Cortex of kidney (tissue), 1 donor: ENCODE measurements at places on chromosomes 11 and 22.

DNA sequence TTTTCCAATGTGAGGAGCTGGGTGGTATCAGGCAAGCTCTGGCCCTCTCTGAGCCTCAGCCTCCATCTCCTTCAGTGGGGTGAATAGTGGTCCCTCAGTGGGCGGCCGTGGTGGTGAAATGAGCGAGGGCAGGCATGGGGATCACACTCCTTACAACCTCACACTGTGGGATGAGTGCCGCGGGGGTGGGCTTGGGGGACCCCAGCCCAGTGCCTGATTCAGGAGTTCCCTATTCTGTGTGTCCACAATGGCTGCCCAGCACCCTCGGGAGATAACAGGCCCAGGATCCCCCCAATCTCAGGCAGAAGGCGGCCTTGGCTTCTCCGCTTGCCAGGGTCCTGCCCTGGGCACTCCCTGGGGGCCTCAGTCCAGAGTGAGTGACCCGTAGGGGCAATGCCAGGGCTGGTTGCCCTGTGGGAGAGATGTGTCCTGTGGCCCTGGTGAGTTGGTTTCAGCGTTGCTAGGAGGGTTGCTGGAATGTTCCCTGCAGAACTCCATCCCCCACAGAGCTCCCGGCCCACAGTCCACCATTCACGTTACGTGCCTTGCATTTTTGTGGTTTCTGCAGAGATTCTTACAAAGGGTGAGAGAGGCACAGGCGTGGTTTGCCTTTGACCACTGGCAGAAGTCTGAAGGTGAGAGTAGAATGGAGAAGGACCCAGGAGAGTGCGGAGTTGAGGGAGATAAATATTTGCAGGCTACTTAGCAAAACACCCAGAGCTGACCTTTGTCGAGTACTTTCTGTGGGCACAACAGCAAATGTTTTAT is 2.9 kb downstream of the ALDH3B1 start:
- DNase-seq, result no peak

DNA sequence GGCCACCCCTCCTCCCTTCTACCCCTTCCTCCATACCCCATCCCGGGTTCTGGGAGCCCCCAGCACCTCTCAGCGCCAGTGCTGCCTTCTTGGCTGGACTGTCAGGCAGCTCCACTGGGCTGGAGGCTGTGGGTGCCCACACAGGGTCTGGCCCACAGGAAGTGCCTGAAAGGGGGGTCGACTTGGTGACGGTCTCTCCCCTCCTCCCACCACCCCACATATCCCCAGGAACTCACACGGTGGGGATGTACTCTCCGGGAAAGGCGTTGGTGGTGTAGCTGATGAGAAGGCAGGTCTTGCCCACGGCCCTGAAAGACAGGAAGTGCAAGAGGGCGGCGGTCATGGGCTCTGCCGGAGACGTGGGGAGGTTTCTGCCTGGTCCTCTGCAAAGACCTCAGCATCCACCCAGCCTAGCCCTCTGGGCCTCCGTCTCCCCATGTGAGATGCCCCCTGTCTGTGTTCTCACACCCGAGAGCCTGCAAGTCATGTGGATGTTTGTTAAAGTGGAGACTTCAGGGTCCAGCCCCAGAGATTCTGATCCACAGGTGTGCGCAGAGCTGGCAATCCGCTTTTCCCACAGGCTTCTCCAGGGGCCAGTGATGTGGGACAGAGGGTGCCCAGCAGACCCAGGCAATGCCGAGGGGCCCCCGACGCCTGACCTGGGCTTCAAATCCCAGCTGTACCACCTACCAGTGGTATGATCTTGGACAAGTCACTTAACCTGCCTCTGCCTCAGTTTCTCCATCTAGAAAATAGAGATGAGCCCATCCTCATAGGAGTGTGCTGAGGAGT is 2.5 kb downstream of the RAC2 start:
- DNase-seq, result no peak

DNA sequence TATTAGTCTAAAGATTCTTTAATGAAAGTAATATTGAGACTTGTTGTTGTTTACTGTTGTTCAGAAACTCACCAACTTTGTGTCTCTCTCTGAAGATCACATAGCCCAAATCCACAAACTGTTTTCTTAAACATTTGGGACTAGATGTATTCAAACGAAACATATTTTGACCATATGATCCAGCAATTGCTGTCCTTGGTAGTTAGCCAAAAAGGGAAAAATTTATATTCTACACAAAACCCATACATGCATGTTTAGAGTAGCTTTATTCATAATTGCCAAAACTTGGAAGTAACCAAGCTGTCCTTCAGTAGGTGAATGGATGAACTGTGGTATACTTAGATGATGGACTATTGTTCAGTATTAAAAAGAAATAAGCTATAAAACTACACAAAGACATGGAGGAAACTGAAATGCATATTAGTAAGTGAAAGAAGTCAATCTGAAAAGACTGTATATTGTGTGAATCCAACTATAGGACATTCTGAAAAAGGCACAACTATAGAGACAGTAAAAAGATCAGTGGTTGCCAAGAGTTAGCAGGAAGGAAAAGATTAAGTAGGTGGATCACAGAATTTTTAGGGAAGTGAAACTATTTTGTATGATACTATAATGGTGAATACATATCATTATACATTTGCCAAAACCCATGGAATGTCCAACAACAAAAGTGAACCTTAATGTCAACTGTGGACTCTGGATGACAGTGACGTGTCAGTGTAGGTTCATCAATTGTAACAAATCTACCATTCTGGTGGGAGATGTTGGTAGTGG is 442.9 kb downstream of the INSC start:
- DNase-seq, result no peak

GRCh38 chr11:67470337-67471002 is 1.4 kb upstream of the TMEM134 start:
- no peak for DNase-seq

DNA sequence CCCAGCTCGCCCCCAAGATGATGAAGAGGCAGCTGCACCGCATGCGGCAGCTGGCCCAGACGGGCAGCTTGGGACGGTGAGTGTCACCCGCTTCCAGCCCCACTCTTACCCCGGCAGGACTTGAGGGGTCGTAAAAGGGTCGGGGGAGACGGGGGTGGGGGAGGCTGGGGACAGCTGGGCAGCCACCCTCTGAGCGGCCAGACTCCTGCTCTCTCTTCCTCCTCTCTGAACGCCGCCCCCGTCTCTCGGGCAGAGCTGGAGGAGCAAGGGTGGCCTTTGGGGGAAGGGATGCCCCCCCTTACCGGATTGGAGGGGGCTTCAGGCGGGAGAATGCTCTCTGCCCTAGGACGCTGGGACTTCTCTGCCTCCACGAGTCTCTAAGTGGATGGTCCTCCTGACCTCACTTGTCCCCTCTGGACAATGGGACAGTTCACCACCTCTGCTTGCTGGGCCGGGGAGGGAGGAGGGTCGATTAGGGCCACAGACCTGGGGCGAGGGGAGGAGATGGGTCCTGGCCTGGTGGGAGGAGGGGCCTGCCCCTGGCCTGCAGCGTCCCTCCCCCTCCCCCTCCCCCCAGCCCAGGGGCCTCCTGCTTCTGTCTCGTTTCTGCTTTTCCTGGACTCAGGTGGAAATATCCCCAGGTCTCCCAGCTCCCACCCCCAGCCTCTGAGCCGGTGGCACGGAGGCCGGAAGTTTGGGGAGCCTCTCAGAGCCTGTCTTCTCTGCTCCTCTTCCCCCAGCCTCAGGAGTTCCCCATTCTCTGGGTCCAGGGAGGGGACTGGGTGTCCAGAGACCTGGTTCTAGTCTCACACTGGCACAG is 512 bp downstream of the SH3BP1 start:
- no peak for DNase-seq

GRCh38 chr11:73656985-73657384 is 10.6 kb downstream of the PLEKHB1 start:
- no peak for DNase-seq

GRCh38 chr22:45483918-45484499 is 18.7 kb upstream of the FBLN1 start:
- no peak for DNase-seq

DNA sequence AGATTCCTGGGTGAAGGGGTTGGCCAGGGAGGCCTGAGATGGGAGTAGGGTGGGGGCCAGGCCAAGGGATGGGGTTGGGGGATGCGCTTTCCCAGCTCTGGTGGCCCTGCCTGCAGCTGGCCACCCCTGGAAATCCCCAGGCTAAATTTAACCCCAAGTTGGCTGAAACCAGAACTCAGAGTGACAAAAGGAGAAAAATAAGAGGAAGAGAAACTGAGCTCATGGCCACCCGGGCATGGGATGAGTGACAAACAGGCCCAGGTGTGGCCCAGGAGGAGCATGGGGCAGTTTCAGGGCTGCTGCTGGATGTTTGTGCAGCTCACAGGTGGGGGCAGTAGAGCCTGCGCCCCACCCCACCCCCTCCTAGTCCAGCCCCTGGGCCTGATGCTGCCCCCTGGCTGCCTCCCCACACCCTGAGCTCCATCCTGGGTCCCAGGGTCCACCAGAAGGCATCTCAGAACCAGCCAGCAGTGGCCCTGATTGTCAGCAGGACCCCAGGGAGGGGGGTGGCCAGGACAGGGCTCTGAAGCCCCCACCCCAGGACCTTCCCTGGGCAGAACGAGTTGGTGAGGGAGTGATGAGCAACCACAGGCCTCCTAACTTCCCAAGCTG is 48.0 kb downstream of the IGLL5 start:
- no peak for DNase-seq

DNA sequence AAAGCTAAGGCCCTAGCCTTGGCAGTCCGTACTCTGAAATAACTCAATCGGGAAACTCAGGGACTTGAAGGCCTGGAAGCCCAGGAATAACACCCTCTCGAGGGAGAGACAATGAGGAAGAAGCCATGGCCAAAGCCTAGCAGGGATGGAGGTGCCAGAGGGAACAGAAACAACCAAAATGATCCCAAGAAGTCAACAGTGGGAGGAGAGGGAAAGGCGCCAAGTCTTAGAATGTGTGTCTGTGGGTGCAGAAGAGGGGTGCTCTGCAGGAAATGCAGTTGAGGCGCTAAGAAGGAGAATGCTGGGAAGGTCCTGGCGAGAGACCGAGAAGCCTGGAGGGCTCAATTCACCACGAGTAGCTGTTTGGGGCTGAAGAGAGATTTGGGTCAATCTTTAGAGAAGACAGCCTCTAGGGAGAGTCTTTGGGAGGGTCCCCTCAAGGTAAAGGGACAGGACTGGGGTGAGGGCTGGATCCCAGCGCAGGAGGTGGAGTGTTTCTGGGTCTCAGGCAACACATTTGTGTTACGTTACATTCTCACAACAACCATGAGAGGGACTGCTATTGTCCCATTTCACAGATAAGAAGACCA is 760 bp upstream of the MAPK8IP1 start:
- no peak for DNase-seq

DNA sequence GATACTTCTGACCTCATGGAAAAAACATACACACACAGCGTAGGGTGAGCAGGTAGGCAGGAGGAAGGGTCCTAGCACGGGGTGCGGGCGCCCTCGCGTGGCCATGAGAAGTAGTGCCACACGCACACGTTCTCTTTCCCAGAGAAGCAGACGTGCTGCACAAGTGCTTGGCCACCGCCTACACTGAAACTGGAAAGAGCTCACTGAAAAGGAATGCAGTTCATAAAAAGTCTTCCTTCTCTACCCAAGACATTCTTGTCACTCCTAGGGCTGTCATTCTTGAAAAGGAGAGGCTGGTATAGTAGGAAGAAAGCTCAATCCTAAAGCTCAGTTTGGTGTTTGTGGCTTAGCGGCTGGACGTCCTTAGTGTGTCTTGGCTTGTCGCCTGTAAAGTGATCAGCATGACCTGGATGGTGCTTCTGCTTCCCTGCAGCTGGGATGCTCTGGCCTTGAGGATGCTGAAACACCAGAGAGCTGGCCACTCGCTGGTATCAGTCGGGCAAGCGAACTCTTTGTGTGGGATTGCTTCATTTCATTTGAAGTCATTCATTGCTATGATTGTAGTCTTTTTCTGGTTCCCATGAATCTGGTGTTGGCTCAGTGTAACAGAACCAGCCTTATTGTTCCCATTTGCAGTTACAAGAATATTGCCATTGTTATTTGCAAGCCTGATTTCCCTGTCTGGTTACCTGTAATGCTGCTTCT is 303.8 kb downstream of the NTM start:
- no peak for DNase-seq

DNA sequence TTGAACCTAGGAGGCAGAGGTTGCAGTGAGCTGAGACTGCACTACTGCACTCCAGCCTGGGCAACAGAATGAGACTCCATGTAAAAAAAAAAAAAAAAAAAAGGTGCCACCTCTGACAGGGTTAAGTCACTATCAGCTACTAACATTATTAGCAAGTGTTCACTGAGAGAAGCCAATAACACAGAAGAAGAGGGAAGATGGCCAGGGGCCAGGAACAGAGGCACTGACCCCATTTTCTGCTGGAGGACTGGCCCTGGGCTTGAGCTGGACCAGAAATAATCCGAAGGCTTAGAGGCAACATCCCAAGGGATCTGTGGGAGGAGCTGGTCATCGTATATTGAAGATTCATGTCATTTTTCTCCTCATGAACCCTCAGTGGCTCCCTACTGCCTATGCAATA is 5.0 kb downstream of the SLC5A1 start:
- no peak for DNase-seq

- no peak for DNase-seq
Measured at GRCh38 chr11:88169471-88169870, 5.8 kb downstream of the RAB38 start.

DNA sequence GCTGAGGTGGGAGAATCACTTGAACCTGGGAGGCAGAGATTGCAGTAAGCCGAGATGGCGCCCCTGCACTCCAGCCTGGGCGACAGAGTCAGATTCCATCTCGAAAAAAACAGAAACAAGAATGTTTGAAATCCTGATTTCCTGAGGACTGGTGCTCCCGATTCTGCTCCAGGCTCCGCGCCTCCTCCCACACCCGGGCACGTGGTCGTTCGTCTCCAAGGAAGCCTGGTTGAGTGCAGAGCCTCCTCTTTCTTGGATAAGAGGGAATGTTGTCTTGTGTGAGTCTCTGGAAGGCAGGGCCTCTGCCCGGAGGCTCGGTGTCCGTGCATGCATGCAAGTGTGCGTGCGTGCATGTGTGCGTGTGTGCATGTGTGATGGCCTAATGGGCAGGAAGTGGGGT is 30.1 kb downstream of the BRSK2 start:
- DNase-seq, result no peak

GRCh38 chr11:20739107-20739506 is 69.7 kb downstream of the NELL1 start:
- no peak for DNase-seq

- DNase-seq, result no peak
Measured at GRCh38 chr11:34499719-34500500, 13.7 kb downstream of the ELF5 start.

DNA sequence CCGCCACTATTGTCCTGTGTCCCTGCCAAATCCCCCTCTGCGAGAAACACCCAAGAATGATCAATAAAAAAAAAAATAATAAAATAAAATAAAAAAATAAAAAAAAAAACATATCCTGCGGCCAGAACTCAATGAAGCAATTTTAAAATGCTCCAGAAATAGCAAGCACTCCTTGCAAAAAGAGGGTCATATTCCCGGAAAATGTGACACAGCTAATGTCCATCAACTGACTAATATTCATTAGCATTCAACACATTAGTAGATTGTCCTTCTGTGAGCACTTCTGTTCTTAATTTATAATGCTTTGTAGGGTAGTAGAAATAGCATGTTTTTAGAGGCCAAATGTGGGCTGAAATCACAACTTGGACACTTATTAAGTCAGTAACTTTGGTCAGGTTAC is 252.3 kb upstream of the SESN3 start:
- no peak for DNase-seq
